ENCODE measurements at places on chromosomes 2 and 18.

DNA sequence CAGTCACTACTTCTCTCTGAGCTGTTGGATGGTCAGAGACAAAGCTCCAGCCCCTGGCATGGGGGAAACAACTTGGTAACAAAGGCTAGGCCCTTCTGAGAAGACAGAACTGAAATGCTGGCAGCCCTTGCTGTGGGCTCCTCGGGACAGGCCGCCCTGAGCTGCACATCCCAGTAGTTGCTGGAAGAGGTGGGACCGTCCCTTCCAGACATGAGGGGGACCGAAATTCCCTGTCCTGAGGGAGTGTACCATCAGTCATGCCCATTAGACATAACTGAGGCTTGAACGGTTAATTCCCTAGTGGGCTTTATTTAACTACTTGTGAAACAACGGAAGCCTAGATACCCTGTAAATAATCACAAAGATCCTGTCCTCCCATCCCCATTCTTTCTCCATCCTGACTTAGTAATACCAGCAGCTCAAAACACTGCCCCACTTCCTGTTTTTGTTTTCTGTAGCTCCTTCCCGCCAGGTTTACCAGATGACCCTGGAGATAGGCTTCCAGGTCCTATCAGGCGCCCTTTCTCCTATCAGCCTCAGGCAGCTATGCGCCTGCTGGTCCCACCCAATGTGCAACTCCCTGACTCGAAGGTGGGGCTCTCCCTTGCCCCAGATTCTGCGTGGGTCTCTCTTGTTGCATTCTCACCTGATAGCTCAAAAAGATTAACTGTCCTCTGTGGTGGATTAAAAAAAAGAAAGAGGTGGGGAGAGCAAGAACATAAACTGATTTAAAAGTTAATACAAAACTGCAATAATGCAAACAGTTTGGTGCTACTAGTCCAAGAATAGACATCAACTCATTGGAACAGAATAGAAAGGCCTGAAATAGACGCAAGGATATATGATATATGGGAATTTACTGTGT, 37.0 kb upstream of the NT5DC4 start:
- DNase-seq: no peak

DNA sequence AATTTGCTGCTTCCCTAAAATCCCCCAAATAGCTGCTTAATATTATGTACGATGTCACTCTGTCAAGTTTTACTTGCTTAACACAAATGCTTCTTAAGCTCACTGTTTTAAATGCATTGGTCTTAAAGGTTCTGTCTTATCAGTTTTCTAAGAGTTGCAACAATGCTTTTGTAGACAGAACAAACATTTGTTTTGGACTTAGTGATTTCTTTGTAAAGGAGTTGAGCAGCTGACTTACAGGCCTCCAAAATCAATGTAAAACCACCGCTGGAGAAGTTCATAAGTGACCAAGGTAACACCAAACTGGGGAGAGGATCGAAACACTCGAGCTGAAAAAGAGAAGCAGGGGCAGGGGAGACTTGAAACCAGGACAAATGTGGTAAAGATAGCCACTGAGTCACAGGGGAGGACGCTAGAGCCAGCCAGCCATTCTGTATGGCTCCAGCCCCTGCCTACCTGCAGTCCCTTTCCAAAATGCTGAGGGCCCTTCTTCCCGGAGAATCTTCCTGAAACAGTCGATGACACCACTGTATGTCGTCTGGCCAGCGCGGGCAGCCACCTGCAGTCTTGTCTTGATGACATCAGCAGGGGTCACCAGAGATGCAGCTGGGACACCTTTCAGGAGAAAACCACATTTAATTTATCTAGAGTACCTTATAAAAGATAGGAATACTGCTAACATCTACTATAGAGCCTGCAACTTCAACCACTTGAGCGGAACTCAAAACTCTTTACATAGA, 100.2 kb downstream of the DYNC1I2 start:
- DNase-seq: no peak

- no peak for DNase-seq
Measured at GRCh38 chr2:64466478-64467085, 12.6 kb downstream of the LGALSL start.

GRCh38 chr2:29920130-29920577, 1.2 kb downstream of the ALK start:
- DNase-seq: no peak

- DNase-seq: no peak
Measured at GRCh38 chr18:77668219-77668618, 418.6 kb downstream of the GALR1 start.

- DNase-seq: no peak
Measured at GRCh38 chr2:17593841-17594491, 53.5 kb downstream of the VSNL1 start.

- no peak for DNase-seq
Measured at GRCh38 chr2:173978447-173978846, 13.3 kb upstream of the SP3 start.

- DNase-seq: no peak
Measured at GRCh38 chr18:63951302-63951705, 2.2 kb downstream of the HMSD start.

- peak; percentile 67 for DNase-seq
Measured at GRCh38 chr2:25265802-25266201, 75.9 kb downstream of the DNMT3A start.

DNA sequence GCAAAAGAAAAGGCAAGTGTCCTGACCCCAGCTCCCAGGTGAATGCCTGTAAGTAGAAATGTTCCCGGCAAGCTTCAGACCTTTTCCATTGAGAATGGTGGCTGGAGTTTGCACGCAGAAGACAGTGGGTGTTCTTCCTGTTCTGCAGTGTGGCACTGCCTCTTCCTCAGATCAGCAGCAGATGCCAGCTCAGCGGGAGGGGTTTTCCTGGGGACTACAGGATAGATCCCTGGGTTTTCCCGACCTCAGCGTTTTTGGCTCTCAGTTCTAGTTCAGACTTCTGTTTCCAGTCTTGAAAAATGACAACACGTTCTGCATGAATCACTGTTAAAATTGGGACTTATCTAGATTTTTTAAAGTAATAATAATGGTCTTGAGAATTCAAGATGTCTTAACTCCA, 39.2 kb downstream of the GRHL1 start:
- DNase-seq: no peak

- DNase-seq: no peak
Measured at GRCh38 chr2:30666266-30666874, 140.9 kb downstream of the CAPN13 start.

- no peak for DNase-seq
Measured at GRCh38 chr18:10558243-10558966, 32.6 kb downstream of the NAPG start.

Data from CD4-positive, alpha-beta T cell treated with Interleukin-2 at 100 ng/mL for 4 hours (primary cell).